ENCODE measurements at places on chromosomes 2 and 18.

- DNase-seq, result no peak
Observed at GRCh38 chr2:217098435-217098834, 238.6 kb upstream of the TNP1 start.

DNA sequence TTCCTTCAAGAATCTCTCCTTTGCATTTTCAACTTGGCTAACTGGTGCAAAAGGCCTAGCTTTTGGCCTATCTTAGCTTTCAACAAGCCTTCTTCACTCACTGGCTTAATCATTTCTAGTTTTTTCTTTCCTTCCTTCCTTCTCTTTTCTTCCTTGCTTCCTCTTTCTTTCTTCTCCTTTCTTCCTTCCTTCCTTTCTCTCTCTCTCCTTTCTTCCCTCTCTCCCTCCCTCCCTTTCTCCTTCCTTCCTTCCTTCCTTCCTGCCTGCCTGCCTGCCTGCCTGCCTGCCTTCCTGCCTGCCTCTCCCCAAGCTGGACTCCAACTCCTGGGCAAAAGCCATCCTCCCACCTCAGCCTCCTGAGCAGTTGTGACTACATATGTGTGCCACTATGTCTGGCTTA is 176.2 kb upstream of the APCDD1 start:
- DNase-seq, result no peak

- DNase-seq, result no peak
Observed at GRCh38 chr2:215542690-215543089, 106.8 kb upstream of the FN1 start.

GRCh38 chr2:208195531-208195930 is 5.7 kb upstream of the C2orf80 start:
- no peak for DNase-seq

DNA sequence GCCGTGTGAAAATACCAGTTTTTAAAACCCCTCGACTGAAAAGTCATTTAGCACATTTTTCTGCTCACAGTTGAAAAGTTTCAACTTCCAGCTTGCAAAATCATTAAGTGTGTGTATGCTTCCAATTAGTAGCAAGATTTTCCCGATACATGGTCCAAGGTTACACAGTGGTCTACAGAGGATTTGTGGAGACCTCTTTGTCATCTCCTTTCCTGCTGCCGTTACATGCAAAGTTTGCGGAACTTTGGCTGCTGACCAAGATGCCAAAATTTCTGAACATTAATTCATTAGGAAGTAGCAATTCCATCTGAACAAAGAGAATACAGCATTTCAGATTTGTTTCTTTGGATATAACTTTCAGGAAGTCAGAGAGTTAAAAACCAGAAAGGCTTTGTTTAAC is 474.6 kb downstream of the PLCL1 start:
- no peak for DNase-seq

GRCh38 chr2:18117592-18117991 is 239.1 kb downstream of the KCNS3 start:
- DNase-seq, result peak; percentile 6

DNA sequence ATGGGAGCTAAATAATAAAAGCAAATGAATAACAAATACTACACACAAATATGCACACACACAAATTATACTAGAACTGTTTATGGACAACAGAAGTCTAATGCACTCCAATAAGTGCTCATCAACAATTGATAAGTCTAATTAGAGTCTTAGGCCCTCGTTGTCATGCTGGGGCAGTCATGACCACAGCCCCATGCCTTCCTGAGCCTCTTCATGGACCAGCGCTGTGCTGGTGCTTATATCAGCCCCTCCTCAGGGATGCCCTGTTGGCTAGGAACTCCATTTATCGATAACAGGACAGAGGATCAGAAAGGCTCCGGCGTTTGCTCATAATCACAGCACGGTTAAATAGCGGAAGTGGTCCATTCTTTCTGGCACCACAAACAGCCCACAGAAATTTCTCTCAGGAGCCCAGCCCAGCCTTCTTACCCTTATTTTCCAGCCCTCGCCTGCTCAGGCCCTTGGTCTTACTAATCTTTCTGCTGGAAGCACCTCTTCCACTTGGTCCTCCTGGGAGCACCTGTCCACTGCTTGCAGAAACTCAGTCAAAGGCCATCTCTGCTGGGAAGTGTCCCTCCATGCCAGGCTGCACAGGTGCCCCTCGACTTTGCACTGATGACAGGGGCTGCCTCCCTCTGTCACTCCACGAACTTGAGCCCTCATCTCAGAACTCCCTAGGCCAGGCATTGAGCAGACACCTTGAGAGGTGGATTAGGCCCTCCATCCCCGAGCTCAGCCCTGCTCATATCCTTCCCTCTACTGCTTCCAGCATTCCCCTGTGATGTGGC is 500.2 kb upstream of the HS6ST1 start:
- no peak for DNase-seq

- DNase-seq, result no peak
Observed at GRCh38 chr2:8087480-8087840, 594.4 kb upstream of the ID2 start.

DNA sequence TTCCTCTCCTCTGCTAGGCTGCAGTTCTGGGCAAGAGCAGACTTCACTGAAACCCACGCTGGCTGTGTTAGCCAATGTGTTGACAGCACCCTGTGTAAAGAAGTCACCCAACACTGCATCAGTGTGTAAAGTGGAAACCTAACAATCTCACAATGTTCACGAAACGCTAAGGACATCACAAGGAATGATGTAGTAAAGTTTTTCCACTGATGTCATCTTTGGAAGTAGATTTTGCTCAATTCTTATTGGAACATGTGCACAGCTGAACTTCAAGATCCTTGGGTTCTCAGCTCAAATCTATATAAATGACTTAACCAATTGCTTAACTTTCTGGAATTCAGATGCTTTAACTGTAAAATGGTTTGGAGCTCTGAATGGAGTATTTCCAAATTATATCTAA is 1112.5 kb downstream of the TSN start:
- no peak for DNase-seq

DNA sequence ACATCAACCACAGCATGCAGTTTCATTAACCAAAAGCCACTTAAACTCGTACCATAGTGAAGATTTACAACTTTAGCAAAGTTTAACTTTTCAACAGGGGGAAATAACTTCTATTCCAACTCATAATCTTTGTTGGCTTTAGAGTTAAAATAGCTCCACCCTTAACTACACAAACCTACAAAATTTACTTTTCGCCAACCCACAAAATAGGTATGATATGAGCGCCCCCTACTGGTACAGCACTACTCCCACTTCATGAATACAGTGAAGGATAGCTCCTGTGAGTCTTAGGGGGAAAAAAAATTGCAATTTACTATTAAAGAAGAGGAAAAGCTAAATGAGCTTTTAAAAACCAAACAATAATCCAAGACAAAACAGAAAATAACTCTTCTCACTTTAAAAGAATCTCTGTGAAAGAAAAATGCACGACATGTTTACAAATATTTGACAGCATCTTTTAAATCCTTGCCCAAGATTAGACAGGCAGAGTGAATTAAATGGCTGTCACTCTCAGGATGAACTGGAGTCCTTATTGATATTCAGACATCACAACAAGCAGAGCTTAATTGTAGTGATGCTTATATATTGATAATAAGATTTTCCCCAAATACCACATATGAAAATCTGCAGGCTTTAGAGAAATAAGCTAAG is 32.2 kb downstream of the TMEFF2 start:
- DNase-seq, result peak; percentile 67

- DNase-seq, result peak; percentile 92
Observed at GRCh38 chr2:26001743-26002351, 19.6 kb upstream of the KIF3C start.

DNA sequence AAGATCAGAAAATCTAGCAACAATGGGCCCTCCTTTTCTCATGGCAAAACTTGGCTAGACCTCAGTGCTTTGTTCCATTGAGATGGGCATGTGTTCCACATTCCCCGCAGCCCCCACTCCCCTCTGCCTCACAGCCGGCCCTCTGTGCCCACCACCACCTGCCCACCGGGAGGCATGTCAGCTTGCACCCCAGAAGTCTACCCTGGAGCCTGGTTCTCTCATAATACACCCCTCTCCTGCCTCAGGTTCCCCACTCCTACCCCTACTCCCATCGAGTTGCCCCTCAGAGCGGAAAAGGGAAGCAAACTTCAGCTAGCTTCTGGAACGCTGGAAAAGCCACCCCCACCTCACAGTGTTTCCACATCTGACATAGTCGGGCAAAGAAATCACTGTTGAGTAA is 219.0 kb downstream of the ANAPC1 start:
- DNase-seq, result no peak

GRCh38 chr2:99403524-99403923 is 66.3 kb downstream of the EIF5B start:
- DNase-seq, result no peak

DNA sequence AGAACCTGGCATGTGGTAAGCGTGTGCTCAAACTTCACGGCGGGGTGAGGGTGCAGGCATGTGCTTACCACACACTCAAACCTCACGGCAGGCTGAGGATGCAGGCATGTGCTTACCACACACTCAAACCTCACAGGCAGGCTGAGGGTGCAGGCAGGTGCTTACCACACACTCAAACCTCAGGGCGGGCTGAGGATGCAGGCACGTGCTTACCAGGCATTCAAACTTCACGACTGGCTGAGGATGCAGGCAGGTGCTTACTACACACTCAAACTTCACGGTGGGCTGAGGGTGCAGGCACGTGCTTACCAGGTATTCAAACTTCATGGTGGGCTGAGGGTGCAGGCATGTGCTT is 105.0 kb upstream of the ALKAL2 start:
- no peak for DNase-seq

GRCh38 chr2:37683241-37683640 is 11.8 kb upstream of the CDC42EP3 start:
- no peak for DNase-seq

GRCh38 chr2:151792589-151792988 is 35.6 kb downstream of the ARL5A start:
- peak; percentile 6 for DNase-seq

GRCh38 chr2:27735263-27735904 is 36.1 kb upstream of the MRPL33 start:
- DNase-seq, result peak; percentile 80

- peak; percentile 27 for DNase-seq
Observed at GRCh38 chr2:111239107-111239506, 118.4 kb downstream of the BCL2L11 start.

DNA sequence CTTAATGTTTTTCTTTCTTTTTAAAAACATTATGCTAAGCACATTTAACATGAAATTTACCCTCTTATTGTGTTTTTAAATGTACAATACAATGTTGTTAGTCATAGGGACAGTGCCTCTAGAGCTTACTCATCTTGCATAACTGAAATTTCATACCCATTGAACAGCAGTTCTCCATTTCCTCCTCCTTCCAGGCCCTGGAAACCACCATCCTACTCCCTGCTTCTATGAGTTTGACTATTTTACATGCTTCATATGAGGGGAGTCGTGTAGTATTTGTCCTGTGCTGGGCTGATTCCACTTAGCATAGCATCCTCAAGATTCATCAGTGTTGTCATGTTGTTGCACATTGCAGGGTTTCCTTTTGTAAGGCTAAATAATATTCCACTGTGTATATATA is 92.6 kb downstream of the SPATS2L start:
- DNase-seq, result peak; percentile 44

DNA sequence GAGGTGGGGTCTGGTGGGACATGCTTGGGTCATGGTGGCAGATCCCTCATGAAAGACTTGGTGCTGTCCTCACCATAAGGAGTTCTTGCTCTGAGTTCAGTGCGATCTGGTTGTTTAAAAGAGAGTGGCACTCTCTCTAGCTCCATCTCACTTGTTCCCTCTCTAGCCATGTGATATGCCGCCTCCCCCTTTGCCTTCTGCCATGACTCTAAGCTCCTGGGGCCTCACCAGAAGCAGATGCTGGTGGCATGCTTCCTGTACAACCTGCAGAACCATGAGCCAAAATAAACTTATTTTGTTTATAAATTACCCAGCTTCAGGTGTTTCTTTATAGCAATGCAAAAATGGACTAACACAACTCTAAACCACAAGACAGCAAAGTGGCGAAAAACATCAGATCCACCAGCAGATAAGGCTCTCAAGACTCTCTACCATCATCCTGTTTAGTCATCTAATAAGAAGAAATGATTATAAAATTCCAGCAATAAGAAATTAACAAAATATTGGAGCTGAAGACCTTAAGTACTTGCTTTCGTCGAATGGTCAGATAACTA is 75.5 kb downstream of the OLA1 start:
- DNase-seq, result no peak

- no peak for DNase-seq
Observed at GRCh38 chr2:145114726-145115125, 594.8 kb upstream of the ZEB2 start.

DNA sequence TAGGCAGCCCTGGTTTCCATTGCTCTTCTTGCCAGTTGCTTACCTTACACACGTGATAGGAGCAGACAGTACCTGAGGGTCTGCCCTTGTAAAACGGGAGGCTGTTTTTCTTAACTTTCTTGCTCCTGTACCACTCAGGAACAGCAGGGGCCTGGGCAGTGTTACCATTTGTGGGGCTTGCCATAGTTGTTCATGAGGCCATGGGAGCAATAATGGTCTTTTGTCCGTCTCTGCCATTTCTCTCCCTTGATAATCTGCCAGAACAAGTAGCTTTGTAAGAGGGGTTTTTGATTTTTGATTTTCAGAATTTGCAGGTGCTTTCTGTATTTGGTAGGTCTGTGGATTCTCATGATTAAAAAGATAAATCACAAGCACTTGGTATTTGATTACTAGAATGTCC is 259.0 kb downstream of the PHLPP1 start:
- no peak for DNase-seq

DNA sequence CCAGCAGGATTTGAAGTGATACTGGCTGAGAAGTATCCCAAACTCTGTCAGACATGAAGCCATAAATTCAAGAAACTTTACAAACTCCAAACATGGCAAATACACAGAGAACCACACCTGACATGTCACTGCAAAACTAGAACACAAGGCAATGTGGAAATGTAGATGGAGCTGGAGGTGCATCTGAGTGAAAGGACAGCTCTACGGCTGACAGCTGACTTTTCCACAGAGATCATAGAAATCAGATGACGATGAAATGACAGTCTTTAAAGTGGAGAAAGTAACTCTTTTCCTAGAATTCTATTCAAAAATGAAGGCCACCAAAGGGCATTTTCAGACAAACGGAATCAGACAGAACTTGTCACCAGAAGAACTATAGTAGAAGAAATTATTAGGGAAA is 97.5 kb downstream of the LDLRAD4 start:
- no peak for DNase-seq

GRCh38 chr2:56053679-56054078 is 130.1 kb upstream of the EFEMP1 start:
- DNase-seq, result no peak

DNA sequence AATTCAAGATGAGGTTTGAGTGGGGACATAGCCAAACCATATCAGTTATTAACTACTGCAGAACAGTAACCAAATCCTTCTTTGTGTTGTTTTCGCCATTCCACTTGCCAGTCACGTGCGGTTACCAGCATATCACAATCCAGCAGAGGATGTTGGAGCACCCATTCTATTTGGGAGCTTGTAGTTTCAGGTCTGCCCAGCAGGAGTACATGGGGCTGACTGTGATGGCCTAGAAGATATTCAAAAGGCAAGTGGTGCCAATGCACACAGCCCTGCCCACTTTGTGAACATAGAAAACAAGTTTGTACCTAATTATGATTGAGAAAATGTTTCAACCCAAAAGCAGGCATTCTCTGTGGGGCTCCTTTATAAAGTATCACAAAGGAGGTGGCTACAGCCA is 57.0 kb downstream of the ZNF519 start:
- no peak for DNase-seq

All from inflammatory macrophage (primary cell).